Right atrium auricular region (tissue), 2 donors: ENCODE measurements at places on chromosomes 13 and 19.

- DNase-seq = no peak
These were observed 3.4 kb downstream of the FCAR start for GRCh38 chr19:54877471-54877870.

- DNase-seq = no peak
These were observed 11.5 kb upstream of the SERPINE3 start for GRCh38 chr13:51327961-51328360.

DNA sequence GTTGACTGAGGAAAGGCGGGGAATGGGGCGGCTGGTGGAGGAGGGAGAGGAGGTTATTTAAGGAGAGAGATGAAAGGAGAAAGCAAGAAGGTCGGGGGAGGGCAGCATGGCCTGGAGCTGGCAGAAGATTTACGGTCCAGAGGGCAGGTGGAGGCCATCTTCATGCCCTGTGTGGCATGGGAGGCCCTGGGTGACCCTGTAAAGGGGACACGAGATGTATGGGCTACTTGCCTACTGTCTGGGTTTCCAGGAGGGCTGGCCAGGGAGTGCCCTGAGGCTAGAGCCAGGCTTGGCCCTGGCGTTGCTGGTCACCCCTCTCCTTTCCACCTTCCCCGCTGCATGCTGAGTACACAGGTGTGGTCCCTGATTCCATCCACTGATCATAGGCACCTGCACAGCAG is 6.1 kb downstream of the WTIP start:
- no peak for DNase-seq

DNA sequence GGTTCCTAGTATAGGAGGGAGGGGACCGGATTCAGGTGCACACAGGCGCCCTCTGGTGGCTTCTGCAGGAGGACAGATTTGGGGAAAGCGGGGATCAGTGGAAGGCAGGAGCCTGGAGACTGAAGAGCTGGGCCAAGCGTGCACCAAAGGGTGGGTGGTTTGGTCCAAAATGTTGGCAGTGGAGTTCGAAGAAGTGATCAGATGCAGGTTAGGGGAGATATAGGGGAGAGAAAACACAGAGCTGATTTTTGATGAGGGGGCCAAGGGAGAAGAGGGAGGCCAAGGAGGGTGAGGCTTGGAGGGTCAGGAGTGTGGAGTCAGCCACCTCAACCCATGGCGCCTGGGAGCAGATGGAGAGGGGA is 6.8 kb upstream of the CARM1 start:
- peak; percentile 80 for DNase-seq

DNA sequence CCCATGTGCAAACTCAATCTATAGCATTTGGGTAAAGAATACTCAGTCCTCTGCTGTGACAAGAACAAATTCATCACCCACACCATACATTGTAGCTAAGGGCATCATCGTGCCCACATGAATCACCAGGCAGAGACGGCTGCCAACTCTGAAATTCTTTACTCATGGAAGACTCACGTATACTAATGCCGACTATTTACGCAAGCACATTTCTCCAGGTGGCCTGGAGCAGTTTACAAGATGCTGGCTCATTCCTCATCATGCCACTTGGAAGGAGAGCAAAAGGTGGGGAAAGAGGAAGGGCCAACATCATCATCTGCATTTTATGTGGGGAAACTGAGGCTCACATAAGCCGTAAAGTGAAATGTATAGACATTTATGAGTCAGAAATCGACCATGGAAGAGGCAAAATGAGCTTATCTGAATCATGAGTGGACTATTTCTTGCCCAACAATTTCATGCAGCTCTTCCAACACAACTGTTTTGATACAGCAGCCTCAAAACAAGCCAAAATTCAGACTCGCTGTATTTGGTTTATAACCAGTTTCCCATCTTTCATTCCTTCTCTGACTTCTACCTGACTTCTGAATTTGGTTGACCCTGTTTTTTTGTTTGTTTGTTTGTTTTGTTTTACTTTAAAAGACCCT is 213.9 kb upstream of the SERP2 start:
- no peak for DNase-seq

DNA sequence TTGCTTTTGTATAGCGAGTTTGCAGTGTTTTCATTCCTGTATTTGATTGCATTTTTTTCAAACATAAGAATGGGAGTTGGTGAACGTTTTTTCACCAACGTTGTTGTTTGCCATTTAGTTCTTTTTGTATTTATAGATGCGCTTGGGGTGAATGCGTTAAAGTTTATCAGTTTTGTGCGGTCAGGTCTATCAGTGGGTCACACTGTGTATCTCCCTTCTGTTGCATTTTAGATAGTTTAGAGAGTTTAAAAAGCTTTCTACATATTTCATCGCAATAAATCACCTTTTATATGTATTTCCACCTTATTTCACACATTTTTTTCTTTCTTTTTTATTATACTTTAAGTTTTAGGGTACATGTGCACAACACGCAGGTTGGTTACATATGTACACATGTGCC is 16.4 kb downstream of the OR7A5 start:
- DNase-seq = no peak

DNA sequence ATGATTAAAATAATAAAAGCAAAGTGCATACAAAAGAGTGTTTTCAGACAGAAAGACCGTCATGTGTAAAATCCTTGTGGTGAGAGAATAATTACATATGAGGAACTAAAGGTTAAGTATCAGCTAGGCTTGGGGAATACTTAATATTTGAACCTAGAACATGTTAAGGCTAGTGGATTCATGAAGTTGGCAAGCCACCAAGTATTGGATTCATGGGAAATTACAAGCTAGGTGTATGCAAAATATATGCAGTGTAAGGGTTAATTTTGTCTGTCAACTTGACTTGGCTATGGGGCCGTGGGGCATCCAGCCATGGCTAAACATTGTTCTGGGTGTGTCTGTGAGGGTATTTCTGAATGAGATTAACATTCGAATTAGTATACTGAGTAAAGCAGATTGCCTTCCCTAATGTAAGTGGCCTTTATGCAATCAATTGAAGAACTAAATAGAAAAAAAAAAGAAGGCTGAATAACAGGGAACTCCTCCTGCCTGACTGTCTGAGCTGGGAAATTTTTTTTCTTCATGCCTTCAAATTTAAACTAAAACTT is 533.5 kb upstream of the KLF12 start:
- no peak for DNase-seq

DNA sequence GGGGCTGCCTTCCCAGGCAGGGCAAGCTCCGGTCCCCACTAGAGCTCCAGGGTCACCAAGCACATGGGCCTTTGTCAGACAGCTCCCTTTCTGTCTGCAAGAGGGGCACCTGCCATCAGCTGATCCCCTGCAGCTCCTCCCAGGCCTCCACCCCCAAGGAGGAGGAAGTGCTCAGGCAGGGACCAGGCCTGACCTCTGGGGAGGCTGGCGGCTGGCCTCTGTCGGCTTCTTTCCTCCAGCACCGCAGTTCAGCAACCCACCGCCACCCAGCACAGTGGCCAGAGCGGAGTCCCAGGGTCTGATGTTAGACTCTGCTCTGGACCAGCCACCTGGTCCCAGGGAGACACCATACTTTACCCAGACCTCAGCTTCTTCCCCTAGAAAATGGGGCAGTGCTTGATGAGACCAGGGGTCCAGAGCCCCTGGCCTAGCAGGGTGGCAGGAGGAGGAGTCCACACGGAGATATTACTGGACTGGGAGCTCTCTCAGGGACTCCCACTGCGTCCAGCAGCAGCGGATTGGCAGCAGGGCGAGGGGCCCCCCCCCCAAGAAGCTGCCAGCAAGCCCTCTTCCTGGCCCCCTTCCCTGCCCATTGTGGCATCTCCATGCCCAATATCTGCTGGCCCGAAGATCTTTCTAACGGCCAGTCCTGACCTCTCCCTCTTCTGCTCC is 24.1 kb downstream of the NKPD1 start:
- DNase-seq = no peak

- DNase-seq = no peak
These were observed 155.6 kb upstream of the RFC3 start for GRCh38 chr13:33662392-33662791.

- DNase-seq = peak; percentile 68
These were observed 941 bp downstream of the MYPOP start for GRCh38 chr19:45901432-45901911.

GRCh38 chr19:1584500-1585242 is 8.0 kb downstream of the MBD3 start:
- no peak for DNase-seq

GRCh38 chr19:38845374-38846024 is 4.3 kb downstream of the HNRNPL start:
- no peak for DNase-seq

- DNase-seq = no peak
These were observed 1.5 kb upstream of the PCDH20 start for GRCh38 chr13:61417086-61417570.

DNA sequence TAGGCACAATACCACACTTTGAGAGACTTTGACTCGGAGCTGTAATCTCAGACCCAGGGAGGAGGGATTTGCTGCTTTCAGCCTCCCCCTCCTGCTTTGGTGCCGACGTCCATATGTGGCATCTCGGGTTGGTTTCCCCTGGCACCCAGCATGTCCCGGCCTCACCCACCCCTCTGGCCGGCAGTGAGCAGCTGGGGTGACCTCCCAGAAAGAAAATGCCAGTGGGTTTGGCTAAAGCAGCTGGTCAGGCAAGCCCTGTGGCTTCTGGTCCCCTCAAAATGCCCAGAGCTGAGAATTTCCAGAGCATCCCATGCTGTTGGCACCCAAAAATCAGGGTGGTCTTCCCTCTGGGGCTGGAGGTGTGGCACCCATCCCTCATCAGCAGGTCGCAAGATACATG is 34.1 kb downstream of the INSR start:
- no peak for DNase-seq

DNA sequence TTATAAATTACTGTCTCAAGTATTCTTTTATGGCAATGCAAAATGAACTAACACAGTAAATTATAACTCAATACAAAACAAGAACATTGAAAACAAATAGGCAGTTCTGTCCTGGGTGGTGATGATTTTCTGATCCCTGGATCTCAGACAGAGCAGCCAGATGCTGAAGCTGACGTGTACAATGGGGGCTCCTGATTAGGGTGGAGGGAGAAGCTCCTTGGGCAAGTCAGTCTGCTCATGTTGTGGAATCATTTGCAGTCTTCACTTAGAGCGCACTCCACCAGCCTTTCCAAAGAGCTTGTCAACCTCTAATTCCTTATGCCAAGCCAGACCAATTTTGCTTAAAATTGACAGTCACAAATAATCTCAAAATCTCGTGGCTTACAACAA is 21.6 kb downstream of the FXYD5 start:
- DNase-seq = no peak
